ENCODE measurements at places on chromosomes 7 and 10. TPM values are rescaled to one million over a fixed set of nuclear protein-coding genes. Genes with fewer than 3 reads are reported as not detected.

The ARMS2 gene
- total RNA-seq, result not detected

The ZDHHC4 gene
- total RNA-seq, result 83.4 TPM

The CCDC71L gene
- total RNA-seq, result 20.3 TPM

The ZNF789 gene
- total RNA-seq, result 27.4 TPM

The SEMA4G gene
- 57.1 TPM for total RNA-seq

The H2BK1 gene
- total RNA-seq, result not detected

The JAKMIP3 gene
- total RNA-seq, result 0.17 TPM

The AGAP9 gene
- 20.3 TPM for total RNA-seq

The SEC61G gene
- 120 TPM for total RNA-seq

The CALML3 gene
- total RNA-seq, result not detected

The OPN1SW gene
- not detected for total RNA-seq

The C7orf33 gene
- total RNA-seq, result not detected

The PTPRZ1 gene
- 0.74 TPM for total RNA-seq

The ZC3HAV1L gene
- 16.5 TPM for total RNA-seq

The CNPY1 gene
- total RNA-seq, result not detected

The SMO gene
- total RNA-seq, result 104 TPM

The NOLC1 gene
- total RNA-seq, result 64.7 TPM

The INHBA gene
- total RNA-seq, result 0.31 TPM

The IGFBP1 gene
- total RNA-seq, result 0.24 TPM

The NUTM2D gene
- 9.8 TPM for total RNA-seq

The ATOH7 gene
- total RNA-seq, result 0.65 TPM

Data from progenitor cell of endocrine pancreas (in vitro differentiated cells).